ENCODE measurements at places on chromosomes 11 and 22. TPM values are rescaled to one million over a fixed set of nuclear protein-coding genes. Genes with fewer than 3 reads are reported as not detected.

Gene TSGA10IP
- total RNA-seq = not detected

Gene FHIP1B
- total RNA-seq = 14.1 TPM

Gene SELENOO
- 14.9 TPM for total RNA-seq

Gene MICAL3
- total RNA-seq = 85.6 TPM

Gene HBB
- total RNA-seq = 111 TPM

Gene ZNF280A
- not detected for total RNA-seq

Gene ARL14EP
- 34.5 TPM for total RNA-seq

Gene APOBEC3B
- 1.4 TPM for total RNA-seq

Gene CCDC116
- 0.34 TPM for total RNA-seq

Gene CFAP300
- 1.6 TPM for total RNA-seq

Gene SOX10
- total RNA-seq = 3.5 TPM

Gene LDLRAD3
- total RNA-seq = 3.8 TPM

Gene VSIG10L2
- not detected for total RNA-seq
